ENCODE measurements at places on chromosomes 2 and 18.
A peak's percentile ranks its signal among the peaks of the same experiment; 100 is the strongest.

GRCh38 chr18:63834471-63835113 lies 52.9 kb upstream of the SERPINB2 start:
- no peak for DNase-seq

GRCh38 chr2:196533772-196534397 lies 105.6 kb upstream of the CCDC150 start:
- no peak for DNase-seq

GRCh38 chr2:83971547-83971946 lies 487.5 kb downstream of the SUCLG1 start:
- peak; percentile 93 for DNase-seq

DNA sequence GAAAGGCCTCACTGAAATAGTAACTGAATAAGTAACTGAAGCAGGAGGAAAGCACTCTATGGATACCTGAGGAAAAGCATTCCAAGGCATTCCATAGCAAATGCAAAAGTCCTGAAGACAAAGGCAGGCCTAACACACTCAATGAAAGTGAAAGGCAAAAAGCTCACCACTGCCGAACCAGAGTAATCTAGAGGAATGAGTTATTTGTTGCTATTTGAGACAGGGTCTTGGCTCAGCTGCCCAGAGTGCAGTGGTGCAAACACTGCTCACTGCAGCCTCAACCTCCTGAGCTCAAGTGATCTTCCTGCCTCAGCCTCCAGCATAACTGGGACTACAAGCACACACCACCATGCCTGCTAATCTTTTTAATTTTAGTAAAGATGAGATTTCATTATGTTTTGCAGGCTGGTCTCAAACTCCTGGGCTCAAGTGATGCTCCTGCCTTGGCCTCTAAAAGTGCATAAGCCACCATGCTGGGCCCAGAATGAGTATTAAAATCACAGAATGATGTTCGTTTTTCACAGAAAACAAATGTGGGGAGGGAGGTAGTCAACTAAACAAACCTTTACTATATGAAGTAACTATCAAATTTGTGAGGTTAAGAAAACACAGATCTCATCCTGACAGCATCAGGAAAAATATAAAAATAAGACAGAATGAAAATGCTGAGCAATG lies 17.9 kb downstream of the PIAS2 start:
- DNase-seq = no peak

DNA sequence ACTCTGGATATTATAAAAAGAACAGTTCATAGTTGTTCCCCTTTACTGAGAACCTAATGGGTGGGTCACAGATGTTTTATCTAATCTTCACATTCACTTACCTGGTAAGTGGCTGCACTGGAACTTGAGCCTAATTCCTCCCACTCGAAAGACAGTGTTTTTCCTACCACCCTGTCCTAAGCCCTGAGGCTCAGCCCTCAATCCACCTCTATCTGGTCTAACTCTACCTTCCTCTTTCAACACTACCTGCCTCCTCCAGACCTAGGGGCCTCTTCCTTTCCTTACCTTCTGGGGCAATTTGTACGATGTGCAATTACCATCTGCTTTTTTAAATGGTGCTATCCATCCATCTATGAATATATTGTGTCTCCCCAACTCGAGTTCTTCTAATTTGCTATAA lies 9.7 kb upstream of the KIF3C start:
- DNase-seq = no peak

DNA sequence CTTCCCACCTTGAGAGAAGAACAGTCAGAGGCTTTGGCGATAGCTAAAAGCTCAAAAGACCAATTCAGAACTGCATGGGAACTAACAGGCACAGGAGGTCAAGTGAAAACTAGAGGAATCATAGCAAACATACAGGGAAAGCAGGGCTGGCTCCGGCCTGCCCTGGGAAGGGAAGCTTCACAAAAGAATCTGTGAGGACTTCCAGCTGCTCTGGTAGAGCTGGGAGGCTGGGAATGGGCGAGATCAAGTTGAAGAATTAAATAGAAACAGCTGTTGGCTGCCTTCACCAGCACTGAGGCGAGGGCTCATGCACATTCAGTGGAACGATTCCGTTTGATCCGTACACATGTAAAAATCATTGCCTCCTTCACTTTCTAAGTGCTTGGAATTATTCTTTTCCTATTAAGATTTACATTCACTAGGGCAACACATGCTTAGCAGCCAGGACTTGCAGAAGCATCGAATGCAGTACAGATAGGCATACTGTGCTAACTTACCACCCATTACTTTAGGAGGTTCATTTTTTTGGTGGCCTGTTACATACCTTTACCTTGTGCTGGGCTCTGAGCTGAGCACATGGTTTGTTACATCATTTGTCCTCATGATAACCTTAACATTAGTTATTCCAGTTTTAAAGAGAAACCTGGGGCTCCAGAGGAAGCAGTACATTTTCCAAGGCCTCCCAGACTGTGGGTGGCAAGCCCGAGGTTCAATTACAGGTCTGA lies 125.4 kb upstream of the RNF152 start:
- DNase-seq = no peak

GRCh38 chr2:239146741-239147181 lies 254.1 kb downstream of the HDAC4 start:
- no peak for DNase-seq

DNA sequence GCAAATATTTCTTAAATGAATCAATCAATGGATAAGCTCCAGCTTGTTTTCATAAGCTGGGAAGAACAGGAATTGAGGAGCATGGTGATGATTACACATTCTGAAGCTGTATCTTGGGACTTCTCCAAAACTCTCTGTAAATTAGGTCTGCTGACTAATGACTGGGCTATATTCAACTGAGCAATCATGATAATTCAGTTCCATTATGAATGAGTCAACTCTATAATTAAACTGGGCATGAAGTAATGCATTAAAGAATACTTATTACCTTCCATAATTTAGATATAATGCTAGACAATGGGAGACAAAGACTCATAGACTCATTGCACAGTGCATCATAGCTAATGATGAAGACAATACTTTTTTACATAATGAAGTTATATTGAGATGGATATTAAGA lies 207.4 kb downstream of the CBLN2 start:
- no peak for DNase-seq

GRCh38 chr18:3715231-3716080 lies 265.5 kb downstream of the TGIF1 start:
- no peak for DNase-seq
